Sigmoid colon (tissue), 7 donors: ENCODE measurements at places on chromosomes 6 and 20. TPM values are rescaled to one million over a fixed set of nuclear protein-coding genes. Genes with fewer than 3 reads are reported as not detected.

GRCh38 chr6:96017070-96017359, 1.2 kb downstream of the FUT9 start:
- DNase-seq, result no peak

- no peak for DNase-seq
These were observed 151.6 kb downstream of the SOBP start for GRCh38 chr6:107641500-107641941.

- no peak for DNase-seq
These were observed 308.7 kb downstream of the PKHD1 start for GRCh38 chr6:51778666-51779065.

GRCh38 chr6:142233945-142234682, 67.7 kb upstream of the ADGRG6 start:
- no peak for DNase-seq

- no peak for DNase-seq
These were observed 33.9 kb upstream of the STXBP5 start for GRCh38 chr6:147170269-147170668.

GRCh38 chr20:53980031-53980465, 90.3 kb downstream of the BCAS1 start:
- DNase-seq, result no peak

DNA sequence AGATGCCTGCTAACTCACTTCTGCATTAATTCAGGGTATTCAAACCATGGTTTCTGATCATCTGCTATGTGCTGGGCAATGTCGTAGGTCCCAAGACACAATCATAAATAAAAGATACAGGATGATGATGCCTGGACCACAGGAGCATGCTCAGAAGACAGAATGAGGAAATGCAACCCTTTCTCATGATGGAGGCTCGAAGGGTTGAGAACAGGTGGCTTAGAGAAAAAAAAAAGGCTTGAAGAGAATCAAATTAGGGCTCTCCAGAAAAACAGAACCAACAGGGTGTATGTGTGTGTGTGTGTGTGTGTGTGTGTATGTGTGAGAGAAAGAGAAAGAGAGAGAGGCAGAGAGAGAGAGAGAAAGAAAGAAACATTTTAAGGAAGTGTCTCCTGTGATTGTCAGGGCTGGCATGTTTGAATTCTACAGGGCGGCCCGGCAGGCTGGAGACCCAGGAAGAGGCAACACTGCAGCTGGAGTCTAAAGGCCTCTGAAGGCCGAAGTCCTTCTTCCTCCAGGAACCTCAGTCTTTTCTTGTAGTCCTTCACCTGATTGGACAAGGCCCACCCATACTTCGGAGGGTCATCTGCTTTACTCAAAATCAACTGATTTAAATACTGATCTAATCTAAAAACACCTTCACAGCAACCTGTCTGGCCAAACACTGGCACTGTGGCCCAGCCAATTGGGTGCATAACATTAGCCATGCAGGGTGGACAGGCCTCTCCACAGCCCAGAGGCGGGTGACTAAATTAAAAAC, 143.8 kb downstream of the ERMARD start:
- no peak for DNase-seq

DNA sequence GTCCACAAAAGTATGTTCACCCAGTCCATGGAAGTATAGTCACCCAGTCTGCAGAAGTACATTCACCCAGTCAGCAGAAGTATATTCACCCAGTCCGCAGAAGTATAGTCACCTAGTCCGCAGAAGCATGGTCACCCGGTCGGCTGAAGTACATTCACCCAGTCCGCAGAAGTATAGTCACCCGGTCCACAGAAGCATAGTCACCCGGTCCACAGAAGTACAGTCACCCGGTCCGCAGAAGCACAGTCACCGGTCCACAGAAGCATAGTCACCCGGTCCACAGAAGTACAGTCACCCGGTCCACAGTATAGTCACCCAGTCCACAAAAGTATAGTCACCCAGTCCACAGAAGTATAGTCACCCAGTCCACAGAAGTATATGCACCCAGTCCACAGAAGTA, 8.8 kb downstream of the TCFL5 start:
- DNase-seq, result no peak

Gene HEBP2
- total RNA-seq, result 74.0 TPM
